ENCODE measurements at places on chromosomes 12 and 14.

DNA sequence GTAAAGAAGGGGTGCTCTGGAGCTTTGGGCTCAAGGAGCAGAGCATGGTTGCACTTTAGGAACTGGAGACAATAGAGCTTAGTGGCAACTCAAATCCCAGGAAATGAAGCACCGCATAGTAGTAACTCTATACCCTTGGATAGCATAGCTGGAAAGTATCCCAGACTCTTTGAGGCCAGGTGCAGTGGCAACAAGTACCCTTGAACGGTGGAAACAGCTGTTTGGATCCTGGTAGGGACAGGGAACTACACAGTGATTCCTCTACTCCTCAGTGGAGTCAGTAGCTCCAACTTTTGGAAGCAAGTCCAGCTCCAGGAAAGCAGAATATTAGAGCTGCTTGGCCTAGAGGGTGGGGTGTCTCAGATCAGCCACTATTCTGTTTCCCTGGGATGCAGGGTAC is 129.0 kb upstream of the WSCD2 start:
- DNase-seq = no peak

DNA sequence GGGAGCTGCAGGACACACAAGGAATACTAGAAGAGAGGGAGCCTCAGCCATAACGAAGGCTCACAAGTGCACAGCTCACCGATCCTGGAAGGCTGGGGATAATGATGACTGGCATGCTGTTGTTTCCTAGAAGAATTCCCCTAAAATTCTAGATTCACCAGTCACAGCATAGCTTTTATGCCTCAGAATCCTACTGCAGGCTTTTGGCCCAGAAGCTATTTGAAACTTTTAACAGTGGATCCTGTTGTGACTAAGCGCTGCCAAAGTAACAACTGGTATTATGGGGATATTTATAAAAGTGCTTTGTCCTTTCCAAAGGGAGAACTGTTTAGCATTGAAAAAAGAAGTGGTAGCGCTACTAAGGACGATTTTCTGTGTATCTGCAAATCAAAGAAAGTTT is 214.1 kb upstream of the PELI2 start:
- no peak for DNase-seq

DNA sequence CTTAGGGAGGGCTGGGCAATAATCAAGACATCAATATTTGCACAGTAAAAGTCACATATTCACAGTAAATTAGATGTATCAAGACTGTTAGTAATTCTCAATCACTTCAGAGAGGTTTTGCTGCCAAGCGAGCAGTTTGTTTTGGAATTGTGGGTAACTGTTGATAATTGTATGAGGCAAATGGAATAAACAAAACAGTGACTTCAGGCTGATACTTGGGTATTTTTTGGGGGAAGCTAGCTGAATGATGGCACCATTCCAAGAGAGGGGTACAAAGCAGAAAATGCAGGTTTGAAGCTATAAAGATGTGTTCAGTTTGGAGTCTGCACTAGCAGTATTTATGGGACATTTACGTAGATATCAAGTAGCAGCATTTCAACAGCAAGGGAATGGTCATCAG is 232.8 kb upstream of the ATP2B1 start:
- DNase-seq = no peak

DNA sequence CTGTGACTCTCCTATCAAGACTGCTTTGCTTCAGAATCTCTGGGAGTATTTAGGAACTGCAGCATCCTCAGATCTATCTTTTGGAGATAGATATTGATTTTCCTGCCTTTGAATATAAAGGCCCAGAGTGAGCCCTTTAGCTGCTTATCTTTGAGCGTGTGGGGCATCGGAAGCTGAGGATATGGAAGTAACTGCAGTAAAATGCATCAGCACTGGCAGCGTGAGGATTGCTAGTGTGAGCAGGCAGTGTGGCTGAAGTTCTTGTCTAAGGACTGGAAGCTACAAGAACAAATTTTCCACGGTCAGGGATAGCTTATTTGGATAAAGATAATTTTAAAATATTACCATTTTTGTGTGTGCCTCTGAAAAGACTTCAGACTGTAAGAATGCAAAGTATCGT is 474.7 kb downstream of the NPAS3 start:
- no peak for DNase-seq

DNA sequence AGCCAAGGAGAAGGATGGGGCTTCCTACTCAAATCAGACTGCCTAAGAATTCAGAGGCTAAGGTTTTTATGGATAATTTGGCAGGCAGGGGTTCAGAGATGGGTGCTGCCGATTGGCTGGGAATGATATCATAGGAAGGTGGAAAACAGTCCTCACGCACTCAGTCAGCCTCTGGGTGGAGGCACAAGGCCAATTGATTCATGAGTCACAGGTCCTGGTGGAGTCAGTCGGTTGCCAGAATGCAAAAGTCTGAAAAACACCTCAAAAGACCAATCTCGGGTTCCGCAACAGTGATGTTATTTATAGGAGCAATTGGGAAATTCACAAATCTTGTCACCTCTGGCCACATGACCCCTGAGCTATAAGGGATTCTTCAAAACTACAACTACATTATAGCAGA is 105.5 kb downstream of the GXYLT1 start:
- no peak for DNase-seq

DNA sequence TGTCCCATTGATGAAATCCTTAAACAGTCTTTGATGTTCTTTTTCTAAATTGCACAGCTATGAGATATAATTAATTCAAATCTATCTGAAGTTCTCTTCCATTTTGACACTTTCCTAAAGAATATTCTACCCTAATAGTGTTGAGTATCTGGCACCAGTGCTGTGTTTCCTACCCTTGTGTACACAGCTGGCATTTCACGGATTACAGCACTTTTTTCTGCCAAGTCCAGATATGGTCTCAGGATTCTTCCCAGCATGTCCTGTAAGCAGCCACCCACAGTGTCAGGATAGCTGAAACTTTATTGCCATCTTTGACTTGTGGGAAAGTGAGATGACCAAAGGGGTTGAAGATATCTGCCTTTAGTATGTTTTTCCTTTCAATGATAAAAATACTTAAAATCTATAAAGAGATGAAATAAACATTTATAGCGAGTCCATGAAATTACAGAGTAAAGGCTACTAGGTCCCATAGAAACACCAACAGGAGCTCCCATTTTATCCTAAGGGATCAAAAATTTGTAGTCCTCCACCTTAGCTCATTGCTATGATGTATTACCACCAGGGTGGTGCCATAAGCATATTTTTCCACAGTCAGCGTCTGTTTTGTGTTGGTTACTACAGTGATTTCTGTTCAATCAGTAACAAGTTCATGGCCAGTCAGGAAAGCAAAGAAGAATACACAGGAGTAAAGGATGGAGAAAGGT is 96.7 kb downstream of the TRHDE start:
- no peak for DNase-seq

DNA sequence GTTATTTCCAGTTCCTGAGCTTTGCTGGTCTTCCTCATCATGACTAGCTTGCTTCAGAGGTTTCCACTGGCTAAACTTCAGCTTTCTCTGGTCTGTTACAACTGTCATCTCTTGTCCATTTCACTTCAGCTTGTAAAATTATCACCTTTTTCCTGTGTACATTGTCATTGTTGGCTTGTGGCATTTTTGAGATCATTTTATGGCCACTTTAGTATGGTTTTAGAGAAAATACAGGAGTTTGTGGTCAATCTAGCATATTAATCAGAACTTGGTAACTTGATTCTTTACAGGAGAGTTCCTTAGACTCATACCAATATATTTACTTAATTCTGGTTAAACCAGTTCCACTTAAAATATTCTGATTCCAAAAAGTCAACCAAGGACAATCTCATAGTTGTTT is 235.9 kb upstream of the KITLG start:
- no peak for DNase-seq

DNA sequence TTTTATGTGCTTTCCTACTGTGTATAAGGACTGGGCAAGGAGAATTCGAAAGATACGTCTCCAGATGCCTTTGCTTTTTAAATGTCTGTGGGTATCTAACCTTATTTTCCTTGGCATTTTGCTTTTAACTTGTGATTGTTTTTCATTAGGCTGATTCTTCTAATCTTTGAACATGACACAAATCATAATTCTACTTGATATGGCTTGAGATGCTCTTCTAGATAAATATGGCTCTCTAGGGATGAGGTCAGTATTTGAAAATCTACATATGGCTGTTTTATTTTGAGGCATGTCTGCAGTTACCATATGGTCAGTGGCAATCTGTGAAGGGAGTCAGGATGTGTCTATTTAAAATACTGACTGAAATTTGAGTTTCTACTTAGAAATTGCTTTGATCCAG is 139.2 kb downstream of the SLC2A13 start:
- DNase-seq = no peak

DNA sequence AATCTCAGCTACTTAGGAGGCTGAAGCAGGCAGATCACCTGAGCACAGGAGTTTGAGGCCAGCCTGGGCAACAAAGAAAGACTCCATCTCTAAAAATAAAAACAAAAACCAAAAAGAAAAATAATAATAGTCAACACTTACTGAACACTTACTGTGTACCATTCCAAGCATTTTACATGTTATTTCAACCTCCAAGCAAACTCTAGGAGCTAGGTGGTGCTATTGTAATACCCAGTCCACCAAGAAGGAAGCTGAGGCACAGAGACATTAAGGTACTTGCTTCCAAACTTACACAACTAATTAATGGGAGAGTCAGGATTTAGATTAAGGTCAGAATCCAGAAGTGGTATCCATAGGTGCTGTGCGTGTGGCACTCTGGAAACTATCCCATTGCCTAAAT is 13.7 kb upstream of the OR6J1 start:
- DNase-seq = no peak
